ENCODE measurements at places on chromosomes 2 and 18.

GRCh38 chr18:35110059-35110458 lies 68.8 kb downstream of the MAPRE2 start:
- no peak for DNase-seq

DNA sequence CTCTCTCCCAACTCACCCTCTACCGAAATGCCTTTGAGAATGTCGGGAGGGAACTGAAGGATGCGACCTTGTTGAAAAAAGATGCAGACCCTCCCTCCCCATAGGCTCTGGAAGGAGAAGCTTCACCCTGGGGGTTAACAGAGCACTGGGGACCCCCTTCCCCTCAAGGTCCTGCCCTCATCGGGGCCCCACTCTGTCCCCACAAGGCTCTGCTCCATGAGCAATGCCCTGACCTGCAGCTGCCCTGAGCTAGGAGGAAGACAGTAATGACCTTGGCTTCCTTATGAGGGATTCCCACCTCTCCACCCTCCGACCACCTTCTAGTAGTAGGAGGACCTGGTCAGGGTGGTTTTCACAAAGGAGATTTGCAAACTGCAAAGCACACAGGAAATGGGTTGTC lies 44.4 kb upstream of the HPCAL1 start:
- no peak for DNase-seq

DNA sequence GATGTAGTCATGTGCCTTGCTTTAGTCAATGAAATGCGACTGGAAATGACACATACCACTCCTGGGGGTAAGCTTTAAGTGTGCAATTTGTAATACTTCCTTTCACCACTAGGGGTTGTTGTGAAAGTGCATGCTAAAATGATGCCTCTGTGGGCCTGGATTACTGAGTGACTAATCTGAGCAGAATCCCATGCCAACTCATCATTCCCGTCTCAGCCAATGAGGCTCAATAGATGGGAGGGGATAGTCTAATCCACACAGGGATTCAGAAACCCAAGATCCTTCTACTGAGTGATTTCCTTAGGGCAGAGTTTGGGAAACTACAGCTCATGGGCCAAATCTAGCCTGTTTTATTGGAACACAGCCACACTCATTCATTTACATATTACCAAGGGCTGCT lies 54.0 kb downstream of the HRH4 start:
- DNase-seq: no peak

DNA sequence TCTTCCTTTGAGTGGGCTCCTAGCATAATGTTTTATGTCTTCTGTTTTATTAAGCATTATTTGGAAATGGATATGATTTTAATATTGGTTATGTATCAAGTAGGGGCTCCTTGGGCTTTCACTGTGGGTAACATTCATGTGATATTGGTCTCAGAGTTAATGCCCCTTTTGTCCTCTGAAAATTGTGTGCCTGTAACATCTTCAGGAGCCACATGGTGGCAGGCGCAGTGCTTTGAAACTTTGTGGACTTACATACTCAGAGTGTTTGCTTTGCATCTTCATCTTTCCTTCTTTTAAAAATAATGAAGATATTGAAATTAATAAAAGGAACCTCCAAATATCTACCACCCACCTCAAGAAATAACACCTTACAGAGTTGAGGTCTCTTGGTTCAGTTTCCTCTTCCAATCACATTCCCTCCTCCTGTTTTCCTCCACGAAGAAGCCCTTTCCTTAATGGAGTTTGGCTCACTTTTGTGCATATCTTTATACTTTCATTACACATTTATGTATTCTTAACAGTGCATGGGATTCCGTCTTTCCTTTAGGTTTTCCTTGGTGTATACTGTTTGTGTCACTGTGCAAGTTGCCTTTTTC lies 73.5 kb downstream of the LIMS1 start:
- DNase-seq: no peak

GRCh38 chr2:63434024-63435001 lies 154.0 kb downstream of the WDPCP start:
- DNase-seq: no peak

DNA sequence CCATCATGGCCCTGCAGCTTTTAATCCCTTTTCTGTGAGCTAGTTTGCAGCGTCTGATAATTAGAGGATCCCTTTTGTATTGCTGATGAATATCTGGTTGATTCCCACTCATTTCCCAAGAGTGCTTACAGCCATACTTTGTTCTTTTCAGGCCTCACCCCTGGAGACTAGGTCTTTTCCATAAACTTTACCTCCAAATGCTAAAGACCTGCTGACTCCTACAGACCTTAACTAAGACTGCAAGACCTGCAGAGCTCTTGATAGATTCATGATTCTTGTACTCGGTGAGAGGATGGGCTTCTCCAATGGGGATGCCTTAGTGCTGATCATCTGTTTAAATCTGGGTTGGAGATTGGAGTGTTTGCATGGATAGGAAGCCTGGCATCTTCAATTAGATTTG lies 33.1 kb upstream of the DYNAP start:
- DNase-seq: no peak

- DNase-seq: peak; percentile 9
These were observed 344.6 kb upstream of the CHAC2 start for GRCh38 chr2:53422979-53423378.

- DNase-seq: no peak
These were observed 107.2 kb upstream of the UBE2E3 start for GRCh38 chr2:180873219-180873618.

DNA sequence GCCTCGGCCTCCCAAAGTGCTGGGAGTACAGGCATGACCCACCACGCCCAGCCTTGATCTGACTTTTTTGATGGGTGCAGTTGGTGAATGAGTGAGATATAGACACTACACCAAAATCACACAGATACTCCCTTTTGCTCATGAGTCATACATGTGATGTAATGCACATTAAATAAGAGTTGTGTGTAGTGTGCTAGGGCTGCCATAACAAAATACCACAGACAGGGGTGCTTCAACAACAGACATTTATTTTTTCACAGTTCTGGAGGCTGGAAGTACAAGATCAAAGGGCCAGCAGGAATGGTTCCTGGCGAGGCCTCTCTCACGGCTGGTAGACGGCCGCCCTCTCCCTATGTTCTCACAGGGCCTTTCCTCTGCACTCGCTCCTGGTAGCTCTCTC lies 46.6 kb downstream of the GBX2 start:
- DNase-seq: no peak
